GM12865 (cell line): ENCODE measurements at places on chromosomes 3 and 15.

- DNase-seq: no peak
These were observed 108.5 kb upstream of the CMC1 start for GRCh38 chr3:28132941-28133340.

- DNase-seq: no peak
These were observed 25.0 kb upstream of the LOXL1 start for GRCh38 chr15:73901126-73901810.

DNA sequence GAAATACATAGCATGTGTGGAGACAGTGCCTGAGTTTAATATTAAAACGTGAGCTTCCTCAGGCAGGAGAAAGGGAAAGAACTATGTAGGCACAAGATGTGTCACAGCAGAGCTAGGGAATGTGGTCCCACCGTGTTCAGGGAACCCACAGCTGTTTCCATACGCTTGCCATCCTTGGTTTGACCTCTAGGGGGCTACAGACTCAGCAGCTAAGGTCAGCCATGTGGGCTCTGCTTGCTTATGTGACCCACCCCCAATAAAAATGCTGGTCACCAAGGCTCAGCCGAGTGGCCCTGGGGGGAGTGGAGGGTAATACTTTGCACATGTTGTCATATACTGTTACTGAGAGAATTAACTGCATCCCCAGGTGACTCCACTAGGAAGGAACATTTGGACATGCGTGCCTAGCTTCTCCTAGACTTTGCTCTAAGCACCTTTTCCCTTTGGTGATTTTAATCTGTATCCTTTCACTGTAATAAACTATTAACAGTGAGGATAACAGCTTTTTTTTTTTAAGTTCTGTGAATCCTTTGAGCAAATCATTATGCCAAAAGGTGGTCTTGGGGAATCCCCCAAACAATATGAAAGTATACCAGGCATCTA, 3.3 kb downstream of the TUBGCP5 start:
- DNase-seq: peak; percentile 75

DNA sequence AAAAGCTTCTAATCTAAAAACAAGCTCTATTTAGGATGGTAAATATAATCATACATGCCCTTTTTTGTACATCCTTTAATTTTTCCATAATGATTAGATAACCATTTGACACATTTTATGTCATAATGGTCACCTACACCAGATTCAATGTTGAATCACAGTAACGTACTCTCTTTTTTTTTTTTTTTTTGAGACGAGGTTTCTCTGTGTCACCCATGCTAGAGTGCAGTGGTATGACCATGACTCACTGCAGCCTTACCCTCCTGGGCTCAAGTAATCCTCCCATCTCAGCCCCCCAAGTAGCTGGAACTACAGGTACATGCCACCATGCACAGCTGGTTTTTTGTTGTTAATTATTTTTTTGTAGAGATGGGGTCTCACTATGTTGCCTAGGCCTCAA, 49.2 kb downstream of the PROS1 start:
- no peak for DNase-seq

DNA sequence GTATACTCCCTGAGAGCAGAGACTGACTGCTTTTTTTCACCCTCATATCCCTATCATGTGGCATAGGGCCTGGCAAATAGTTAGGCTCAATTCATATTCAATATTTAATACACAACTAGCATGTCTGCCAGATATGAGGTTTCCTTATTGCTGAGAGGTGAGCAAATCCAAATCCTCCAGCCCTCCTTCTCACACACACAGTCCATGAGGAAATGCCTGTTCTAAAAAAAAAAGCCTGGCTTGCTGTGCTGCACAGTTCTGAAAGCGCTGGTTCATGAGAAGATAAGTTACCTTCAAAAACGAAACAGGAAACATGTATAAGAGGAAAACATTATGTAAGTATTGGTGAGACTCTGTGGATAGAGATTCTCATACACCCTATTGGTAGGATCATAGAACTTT, 15.5 kb upstream of the ACAP2 start:
- peak; percentile 59 for DNase-seq

- DNase-seq: peak; percentile 50
These were observed 49.5 kb downstream of the CD86 start for GRCh38 chr3:122104515-122105194.

DNA sequence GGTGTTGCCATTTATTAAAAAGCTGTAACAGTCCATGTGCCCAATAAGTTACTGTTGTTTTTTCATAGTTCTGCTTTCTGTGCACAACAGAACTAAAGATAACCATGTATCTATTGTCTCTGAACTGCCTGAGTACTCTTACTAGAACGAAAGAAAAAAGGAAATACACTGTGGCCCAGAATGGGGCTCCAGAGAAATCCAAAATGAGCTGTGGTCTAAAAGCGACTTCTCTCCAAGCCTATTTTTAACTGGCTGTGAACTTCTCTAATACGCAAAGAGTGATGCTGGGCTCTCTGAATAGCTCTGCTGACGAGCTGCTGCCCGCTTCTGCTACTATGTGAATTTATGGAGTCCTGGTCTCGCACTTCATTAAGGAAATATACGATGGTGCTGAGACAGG, 56.2 kb upstream of the LPP start:
- DNase-seq: no peak

DNA sequence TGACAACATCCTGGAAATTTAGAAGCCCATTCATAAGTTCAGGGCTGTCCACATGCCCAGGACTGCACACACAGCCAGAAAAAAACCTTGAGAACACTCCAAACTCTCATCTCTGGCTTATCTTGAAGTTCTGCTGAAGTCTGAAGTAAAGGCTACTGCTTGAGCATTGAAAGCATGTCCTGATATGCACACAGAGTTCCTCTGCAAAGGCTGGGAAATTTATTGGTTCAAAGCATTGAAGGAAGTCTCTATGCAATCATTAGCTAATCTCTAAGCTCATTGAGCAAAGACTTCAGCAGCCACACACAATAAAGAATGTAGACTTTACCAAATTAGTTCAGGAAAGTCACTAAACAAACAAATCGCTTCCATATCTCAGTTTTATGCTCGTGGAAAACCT, 162.0 kb upstream of the STT3B start:
- no peak for DNase-seq

- no peak for DNase-seq
These were observed 2.4 kb upstream of the LMCD1 start for GRCh38 chr3:8499181-8499611.

GRCh38 chr3:125611908-125612307, 16.6 kb upstream of the OSBPL11 start:
- no peak for DNase-seq

GRCh38 chr3:117728226-117728625, 1018.6 kb downstream of the TUSC7 start:
- DNase-seq: no peak

GRCh38 chr3:58999134-58999773, 50.6 kb downstream of the CFAP20DC start:
- no peak for DNase-seq

- DNase-seq: no peak
These were observed 757.3 kb downstream of the SI start for GRCh38 chr3:164320962-164321361.

- peak; percentile 40 for DNase-seq
These were observed 93.8 kb downstream of the FHIT start for GRCh38 chr3:61157414-61157813.

DNA sequence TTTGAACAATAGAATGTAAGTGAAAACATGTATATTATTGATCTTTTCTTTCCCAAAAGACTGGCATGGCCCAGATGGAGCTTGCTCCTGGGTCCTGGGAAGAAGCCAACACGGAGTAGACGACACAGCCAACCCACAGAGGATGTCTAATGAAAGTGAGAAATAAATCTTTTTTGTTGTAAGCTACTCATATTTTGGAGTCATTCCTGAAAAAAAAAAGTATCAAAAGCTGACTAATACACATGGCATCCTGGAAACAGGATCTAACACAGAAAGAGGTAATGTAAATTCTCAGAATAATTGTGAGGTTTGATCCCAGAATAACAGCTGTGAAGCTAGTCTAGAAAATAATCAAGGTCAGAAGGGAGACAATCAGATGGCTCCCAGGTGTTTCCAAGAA, 12.6 kb upstream of the FRMD5 start:
- no peak for DNase-seq

- no peak for DNase-seq
These were observed 34.0 kb downstream of the PCSK6 start for GRCh38 chr15:101455291-101456025.

- no peak for DNase-seq
These were observed 69.6 kb downstream of the SLC12A8 start for GRCh38 chr3:125142940-125143339.

GRCh38 chr3:71355862-71356261, 227.7 kb downstream of the FOXP1 start:
- DNase-seq: no peak

GRCh38 chr3:43620831-43621655, 768 bp downstream of the ANO10 start:
- peak; percentile 16 for DNase-seq

GRCh38 chr15:64070106-64070505, 23.5 kb downstream of the CIAO2A start:
- no peak for DNase-seq

- DNase-seq: no peak
These were observed 278.4 kb downstream of the OCA2 start for GRCh38 chr15:27820722-27821121.

GRCh38 chr3:109899925-109900324, 562.6 kb upstream of the DPPA4 start:
- DNase-seq: no peak

- no peak for DNase-seq
These were observed 334.2 kb upstream of the ALCAM start for GRCh38 chr3:105032541-105032940.

DNA sequence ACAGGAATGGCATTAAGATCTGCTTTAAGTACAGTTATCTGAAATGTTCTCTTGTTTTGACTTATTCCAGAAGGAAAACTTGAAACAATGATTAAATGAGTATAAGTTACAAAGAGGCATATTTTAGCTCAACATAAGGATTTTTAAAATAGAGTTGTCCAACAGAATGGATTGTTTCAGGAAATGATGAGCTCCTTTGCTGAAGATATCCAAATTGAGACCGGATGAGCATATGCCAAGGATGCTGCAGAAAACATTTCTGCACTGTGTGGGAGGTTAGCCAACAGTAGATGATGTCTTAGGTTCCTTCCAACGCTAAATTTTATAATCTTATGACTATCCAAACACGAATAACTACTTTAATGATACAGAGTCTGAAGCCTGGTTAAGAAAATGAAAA, 226.5 kb upstream of the NANOGP8 start:
- no peak for DNase-seq

GRCh38 chr15:35705030-35705883, 159.3 kb upstream of the DPH6 start:
- no peak for DNase-seq

DNA sequence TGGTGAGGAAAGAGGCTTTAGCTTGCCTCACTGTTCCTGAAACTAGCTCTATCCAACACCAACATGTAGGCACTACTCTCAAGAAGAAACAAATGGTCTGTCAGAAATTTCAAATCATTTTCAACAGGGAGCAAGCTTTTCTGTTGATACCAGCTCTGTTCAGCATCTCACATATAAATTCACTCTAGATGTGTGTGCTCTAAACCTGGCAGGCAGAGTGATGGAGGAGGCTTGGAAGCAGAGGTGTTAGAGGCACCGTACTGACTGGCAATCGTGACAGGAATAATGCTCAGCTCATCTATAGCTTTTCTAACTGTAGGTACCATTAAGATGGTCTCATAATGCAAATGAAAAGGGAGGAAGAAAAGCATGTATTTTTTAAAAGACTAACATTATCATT, 597.2 kb upstream of the NECTIN3 start:
- DNase-seq: no peak

DNA sequence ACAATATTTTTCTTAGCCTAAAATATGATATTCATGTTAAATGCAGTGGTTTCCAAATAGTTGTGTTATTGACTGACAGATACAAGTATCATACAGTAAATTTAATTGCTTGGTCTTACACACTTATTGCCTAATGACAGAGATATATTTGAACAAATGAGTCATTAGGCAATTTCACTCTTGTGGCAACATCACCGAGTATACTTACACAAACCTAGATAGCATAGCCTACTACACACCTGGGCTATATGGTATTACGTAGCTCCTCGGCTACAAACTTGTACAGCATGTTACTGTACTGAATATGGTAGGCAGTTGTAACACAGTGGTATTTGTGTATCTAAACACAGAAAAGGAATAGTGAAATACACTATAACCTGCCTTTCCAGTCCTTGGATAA, 50.3 kb downstream of the SERPINI1 start:
- DNase-seq: no peak

GRCh38 chr3:171677706-171678105, 132.6 kb downstream of the PLD1 start:
- DNase-seq: no peak

GRCh38 chr3:43709022-43709421, 18.3 kb downstream of the ABHD5 start:
- no peak for DNase-seq

GRCh38 chr3:123333401-123333800, 115.5 kb downstream of the ADCY5 start:
- DNase-seq: no peak

DNA sequence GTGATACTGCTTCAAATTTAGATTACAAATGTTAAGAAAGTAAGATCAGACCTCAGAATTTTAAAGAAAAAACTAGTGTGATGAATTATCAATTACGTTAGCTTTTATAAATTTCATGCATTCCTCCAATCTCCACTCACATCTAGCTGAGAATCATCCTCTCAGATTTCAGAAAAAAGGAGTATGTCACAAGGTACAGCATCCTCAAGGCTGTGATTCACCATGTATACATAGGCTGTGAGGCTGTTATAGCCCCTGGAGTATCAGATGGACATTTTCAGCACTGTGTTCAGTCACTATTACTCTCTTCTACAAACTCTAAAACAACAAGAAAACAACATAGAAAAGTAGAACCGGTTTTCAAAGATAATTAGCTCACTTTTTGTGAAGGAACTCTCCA, 214.4 kb downstream of the PCCB start:
- no peak for DNase-seq

GRCh38 chr3:13475871-13476590, 4.1 kb upstream of the HDAC11 start:
- DNase-seq: no peak

GRCh38 chr15:38944536-38944935, 379.9 kb upstream of the RASGRP1 start:
- no peak for DNase-seq

DNA sequence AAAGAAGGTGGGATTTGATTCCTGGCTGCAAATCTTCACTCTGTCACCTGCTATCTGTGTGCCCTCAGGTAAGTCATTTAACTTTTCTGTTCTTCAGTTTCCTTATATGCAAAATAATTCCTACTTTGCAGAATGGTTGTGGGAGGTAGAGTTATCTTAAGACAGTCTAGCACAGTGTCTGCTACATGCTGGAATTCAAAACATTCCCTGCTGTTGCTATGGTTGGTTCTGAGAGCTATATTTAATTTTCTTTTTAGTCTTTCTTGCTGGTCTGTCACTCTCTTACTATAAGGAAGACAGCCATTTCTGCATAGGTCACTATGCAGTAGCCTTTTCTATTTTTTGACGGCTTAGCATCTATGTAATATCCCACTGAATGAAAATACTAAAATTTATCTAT, 4.0 kb upstream of the ADPGK start:
- DNase-seq: no peak

DNA sequence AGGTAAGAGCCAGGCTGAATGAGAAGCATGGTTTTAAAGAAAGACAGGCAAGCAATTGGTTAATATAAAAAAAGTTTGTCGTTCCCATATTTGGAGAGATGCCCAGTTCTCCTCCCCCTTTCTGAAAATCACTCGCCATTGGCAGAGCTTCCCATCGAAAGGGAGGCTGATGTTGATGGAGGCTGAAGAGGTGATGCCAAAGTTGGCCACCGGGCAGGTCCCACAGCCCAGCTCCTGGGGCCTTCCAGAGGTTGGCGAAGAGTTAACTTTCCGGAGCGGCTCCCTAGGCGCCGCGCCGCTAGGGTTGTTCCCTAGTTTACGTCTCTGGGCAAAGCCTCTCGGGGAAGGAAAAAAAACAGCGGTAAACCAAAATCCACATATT, 793 bp downstream of the PCOLCE2 start:
- DNase-seq: no peak
